ENCODE measurements at places on chromosomes 7 and 10.

DNA sequence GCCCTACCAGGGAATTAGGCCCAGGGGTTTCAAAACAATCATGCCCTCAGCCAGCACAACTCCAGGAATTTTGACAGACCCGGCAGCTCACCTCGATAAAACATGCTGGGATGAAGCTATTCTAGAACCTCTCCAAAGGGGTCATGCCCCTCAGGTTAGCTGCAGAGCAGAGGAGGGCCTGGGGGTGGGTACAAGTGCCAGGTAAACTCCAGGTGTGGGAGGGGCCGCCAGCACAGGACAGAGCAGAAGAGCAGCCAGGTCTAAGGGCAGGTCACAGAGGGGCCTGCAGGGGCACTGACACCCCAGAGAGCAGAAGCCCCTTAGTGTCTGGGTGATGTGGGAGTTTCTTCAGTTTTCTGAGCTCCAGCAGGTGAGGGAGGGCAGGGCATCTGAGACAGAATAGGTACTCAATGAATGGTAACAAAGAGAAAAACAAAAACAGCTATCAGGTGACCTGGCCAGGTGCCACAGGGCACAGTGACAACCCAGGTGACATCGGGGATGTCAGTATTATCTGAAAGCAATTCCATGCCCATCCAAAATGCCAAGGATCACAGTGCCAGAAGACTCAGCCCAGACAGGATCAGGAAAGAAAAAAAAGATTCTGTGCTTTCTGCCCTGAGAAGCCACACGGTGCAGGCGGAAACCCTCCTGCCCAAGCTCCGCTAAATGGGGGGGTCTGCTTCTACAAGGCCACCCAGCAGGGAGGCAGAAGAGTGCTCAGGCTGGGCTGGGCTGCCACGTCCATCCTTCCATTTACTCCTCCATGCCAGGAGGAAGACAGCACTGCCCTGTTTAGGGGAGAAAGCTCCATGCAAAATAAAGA is 104.5 kb downstream of the TNS3 start:
- DNase-seq = no peak

GRCh38 chr10:30027057-30028005 is 32.1 kb downstream of the JCAD start:
- no peak for DNase-seq

GRCh38 chr7:118305671-118306070 is 81.2 kb downstream of the ANKRD7 start:
- no peak for DNase-seq

GRCh38 chr10:1741450-1741849 is 4.1 kb upstream of the ADARB2 start:
- no peak for DNase-seq

DNA sequence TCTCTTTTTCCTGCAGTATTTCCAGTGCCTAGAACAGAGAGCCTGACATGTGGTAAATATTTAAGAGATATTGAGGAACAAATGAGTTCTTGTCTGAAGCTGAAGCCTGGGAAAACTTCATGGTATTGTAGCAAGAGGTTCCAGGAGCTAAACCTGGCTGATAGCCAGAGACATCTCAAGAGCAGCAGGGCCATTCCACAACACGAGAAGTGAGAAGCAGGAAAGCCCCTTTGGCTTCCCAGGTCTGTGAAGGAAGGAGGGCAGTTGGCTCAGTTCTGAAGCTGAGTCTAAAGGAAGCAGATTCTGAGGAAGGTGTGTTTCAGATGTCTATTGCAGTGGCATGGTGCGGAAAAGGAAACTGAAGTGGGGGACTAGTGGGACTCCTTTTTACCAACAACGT is 63.8 kb upstream of the FAM204A start:
- DNase-seq = no peak

GRCh38 chr7:26584987-26585665 is 279.3 kb downstream of the SKAP2 start:
- DNase-seq = no peak

Measured in fibroblast of skin of back (primary cell).